Fibroblast of skin of back (primary cell): ENCODE measurements at places on chromosomes 3 and 15.

DNA sequence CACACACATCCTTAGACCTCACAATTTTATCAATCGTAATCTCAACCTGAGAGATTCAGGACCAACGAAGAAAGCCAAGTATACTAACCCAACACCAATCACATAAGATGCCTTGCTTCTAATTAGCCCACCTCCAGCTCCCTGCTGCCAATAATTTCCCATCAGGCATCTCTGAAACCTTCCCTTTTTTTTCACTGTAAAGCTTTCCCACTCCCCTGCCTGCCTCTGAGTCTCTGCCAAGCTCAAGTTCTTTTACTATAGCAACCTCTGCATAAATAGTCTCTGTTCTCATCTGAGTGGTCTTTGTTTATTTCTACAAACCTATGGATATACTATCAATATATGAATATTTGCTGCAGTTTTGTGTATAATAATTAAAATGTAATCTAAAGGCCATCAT lies 86.5 kb downstream of the PIK3CB start:
- DNase-seq = no peak

- DNase-seq = no peak
Measured at GRCh38 chr3:87796843-87797185, 262.0 kb downstream of the CGGBP1 start.

DNA sequence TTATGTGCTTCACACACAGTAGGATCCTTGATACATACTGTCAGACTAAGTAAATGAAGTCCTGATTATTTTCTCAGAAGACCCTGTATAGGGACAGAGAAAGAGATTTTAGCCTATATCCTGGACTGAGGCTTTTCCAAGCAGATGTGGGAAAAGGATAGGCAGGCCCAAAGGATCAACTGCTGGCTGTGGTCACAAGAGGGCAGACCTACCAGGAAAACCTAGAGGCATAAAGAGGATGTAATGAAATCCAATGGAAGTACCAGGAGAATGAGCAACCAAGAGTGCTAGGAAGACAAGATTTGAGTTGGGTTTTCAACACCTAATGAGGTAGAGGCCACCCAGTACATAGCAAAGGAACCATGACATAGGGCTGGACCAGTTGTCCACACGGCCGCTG lies 23.1 kb downstream of the DCLK3 start:
- no peak for DNase-seq

GRCh38 chr3:1469248-1469647 lies 376.4 kb downstream of the CNTN6 start:
- no peak for DNase-seq

- DNase-seq = no peak
Measured at GRCh38 chr3:194604837-194605236, 28.4 kb downstream of the TMEM44 start.

- DNase-seq = peak; percentile 98
Measured at GRCh38 chr3:14210843-14211594, 32.4 kb downstream of the LSM3 start.

GRCh38 chr3:50210510-50211367 lies 5.7 kb downstream of the SLC38A3 start:
- DNase-seq = no peak

DNA sequence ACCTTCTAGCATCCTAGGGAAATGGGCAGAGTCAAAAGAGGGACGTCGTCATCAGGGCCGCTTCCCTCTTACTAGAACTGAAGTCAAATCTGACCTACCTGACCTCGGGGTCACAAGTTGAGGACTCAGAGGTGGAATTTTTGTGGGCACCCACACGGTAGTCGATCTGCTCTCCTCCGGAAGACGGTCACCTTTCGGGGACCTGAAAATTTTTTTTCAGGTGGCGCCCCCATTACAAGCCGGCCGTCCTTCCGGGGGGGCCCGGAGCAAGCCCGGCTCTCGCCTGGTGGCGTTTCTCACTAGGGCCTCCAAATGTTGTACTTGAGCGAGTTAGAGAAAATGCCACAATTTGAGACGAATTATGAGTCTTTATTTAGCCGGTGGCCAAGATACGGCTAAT lies 157.5 kb upstream of the FRG2C start:
- DNase-seq = no peak

GRCh38 chr15:62533687-62534086 lies 368.6 kb upstream of the C2CD4B start:
- DNase-seq = no peak

DNA sequence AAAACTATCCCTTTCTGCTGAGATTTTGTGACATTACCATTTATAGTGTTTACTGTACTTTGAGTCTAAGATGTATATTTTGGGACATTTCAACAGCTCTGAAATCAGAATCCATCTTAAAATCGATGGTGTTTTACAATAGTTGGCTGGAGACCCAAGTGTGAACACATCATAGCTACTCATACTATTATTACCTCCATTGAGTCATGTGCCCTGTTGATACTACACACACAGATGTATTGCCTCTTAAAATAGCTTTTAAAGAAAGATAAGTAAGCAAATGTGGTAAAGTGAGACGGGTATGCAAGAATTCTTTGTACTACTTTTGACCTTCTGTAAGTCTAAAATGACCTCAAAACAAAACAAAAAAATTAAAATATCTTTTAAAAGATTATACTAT lies 6.7 kb downstream of the LMOD3 start:
- peak; percentile 17 for DNase-seq

GRCh38 chr3:45124352-45124751 lies 21.8 kb downstream of the CDCP1 start:
- DNase-seq = peak; percentile 92

DNA sequence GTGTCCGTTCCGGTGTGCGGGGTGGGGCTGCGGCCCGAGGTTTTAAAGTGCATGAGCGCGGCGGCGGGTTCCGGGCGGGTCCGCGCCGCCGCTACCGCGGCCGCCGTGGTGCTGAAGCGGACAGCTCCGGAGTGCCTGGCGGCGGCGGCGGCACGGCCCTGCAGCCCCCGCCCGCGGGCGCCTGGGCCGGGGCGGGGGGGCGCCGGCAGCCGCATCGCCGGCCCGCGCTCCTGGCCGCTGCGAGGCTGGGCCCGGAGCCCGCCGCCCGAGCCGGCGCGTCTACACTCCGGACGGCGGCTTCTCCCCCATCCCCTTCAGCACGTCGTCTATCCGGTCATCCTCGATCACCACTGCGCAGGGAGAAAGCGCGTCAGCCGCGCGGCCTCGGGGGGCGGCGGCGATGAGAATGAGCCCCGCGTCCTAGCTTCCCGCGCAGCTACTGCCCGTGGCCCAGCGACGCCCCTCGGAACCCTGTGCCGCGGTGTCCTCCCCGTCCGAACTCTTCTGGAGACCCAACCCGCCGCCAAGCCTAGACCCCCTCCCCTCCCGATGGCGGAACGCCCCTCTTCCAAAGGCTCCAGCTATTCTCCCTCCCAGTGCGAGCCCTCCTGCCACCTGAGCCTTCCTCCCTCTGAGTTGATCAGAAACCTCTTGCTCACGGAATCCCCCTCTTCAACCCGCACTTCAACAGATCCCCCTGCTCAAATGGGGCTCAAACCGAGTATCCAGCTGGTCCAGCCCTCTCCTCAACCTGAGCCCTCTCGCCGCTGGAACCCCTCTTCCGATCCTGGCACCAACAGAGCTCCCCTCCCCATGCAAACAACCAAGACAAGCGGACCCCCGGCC lies 1.3 kb downstream of the CAMK2N2 start:
- DNase-seq = peak; percentile 31

DNA sequence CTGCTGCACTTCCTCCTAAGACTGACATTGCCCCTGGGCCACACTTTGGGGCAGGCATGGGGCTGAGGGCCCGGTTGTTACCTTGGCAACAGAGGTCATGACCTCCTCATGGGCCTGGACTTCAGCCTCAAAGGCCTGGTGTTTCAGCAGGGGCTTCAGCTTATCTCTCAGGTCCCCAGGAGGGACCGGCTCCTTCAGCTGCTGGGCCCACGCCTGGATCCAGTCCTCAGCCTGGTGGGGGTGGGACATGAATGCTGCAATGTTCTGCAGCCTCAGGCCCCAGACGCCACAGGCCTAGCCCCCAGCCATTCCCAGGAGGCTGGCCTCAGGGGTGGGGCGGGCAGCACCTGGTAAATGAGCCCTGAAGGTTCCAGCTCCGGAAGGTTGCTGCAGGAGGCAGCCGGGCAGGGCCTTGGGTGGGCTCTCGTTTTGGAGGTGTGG lies 27.6 kb downstream of the SPTBN5 start:
- DNase-seq = no peak

DNA sequence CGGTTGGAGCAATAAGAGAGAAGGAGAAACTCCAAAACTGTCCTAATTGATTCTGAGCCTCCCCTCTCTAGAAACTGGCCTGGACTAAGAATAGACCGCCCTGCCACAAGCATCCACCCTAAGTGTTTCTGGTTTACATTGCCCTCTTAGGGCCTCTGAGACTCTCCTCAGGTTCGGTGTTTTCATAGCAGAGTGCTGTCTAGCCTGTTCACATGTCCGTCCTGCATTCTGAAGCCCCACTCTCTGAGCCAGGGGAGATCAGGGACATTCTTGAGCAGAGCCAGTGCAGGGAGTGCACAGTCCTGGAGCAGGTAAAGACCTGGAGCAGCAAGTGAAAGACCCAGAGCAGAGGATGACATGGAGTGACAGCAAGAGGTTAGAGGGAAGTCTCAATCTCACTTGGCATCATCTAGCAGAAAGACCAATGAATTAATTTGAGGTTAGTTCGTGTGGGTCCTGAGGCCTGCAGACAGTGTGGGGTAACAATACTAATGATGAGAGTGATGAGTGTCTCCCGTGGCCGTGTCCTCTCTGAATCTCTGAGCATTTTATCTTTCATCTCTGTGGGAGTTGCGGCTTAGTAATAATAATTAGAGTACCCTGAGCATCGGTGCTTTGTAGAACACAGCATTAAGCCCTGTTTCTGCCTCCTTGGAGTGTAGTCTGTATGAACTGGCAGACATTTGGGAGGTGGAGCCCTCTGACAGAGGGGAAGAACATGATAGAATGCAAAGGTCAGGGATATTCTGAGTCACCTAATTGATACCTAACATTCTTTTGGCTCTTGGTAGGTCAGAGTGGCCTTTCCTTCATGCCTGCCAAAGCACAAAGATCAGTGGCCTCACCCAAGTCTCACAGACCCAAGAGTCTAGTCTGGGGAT lies 24.6 kb downstream of the MAPKBP1 start:
- no peak for DNase-seq

DNA sequence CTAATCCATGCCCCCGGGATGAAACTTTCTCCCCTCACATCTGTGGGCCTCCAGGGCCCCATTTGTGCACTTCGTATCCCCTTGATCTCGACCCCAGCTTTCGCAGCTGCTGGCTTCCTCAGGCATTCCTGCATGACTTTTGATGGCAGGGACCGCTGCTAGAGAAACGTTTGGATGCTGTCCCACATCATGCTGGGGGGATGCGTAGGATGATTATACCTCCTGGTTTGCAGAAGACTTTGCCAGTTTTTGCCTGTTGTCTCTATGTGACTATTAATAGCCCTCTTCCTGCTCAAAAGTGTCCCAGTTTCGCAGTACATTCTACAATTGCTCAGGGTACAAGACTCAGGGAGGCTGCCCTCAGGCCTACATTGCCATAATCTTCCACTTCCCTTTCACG lies 10.4 kb upstream of the KCNAB1 start:
- DNase-seq = peak; percentile 16

DNA sequence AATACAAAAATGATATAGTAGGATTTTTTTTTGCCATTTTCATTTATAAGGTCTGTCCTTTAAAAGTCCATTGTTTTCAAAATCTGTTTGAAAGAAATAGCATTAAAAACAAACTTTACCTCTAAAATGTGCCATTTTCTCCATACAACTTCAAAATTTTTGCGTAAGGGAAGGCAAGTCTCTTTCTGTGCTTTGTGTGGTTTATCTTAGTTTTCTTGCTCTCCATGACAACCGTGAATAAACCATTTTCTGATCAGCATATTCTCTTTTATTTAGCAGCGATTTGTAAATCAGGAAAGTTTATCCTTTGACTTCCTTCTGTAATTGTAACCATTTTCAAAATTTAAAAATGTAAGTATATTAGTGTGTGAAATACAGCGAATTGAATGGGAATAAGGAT lies 147.9 kb upstream of the CGNL1 start:
- DNase-seq = no peak

GRCh38 chr3:71142441-71143161 lies 440.9 kb downstream of the FOXP1 start:
- peak; percentile 56 for DNase-seq

GRCh38 chr15:97115761-97116070 lies 785.2 kb downstream of the NR2F2 start:
- no peak for DNase-seq

DNA sequence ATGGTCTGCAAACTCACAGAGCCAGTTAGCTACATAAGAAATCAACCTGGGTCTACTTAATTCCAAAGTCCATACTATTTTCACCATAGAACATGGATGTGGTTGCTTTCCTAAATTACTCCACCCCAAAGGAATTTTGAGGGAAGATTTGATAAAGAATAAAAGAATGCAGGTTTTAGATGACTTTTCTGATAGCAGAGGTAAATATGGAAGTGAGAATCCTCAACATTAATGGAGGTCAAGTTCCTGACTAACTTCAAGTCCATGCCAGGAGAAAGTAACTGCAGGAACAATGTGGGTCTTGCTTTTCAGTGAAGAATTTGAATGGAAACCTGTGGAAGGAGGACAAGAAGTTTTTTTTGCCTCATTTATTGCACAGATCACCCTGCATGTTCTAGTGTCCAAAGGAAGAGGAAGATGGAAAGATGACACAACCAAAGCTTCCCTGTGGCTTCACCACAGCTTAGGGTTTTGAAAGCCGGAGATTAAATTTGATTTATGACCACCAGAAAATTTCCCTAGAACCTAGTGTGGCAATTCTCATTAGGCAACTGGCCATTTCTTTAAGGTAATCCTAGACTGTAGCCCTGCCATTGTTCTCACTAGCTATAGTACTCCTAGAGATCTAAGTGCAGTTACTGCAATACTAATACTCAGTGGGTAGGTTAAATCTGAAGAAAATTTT lies 429.7 kb downstream of the RAP2B start:
- no peak for DNase-seq

GRCh38 chr15:39752991-39753390 lies 29.6 kb downstream of the FSIP1 start:
- DNase-seq = no peak
